ENCODE measurements at places on chromosomes 11 and 22. TPM values are rescaled to one million over a fixed set of nuclear protein-coding genes. Genes with fewer than 3 reads are reported as not detected.

Gene ZDHHC5
- total RNA-seq = 35.7 TPM

Gene CRYBB2
- total RNA-seq = not detected

Gene LRRC32
- total RNA-seq = 57.1 TPM

Gene BTG4
- not detected for total RNA-seq

Gene OLFML1
- under 0.01 TPM for total RNA-seq

All from lung microvascular endothelial cell (primary cell).